ENCODE measurements at places on chromosomes 7 and 10.

GRCh38 chr7:123824754-123825067 lies 20.3 kb upstream of the HYAL4 start:
- DNase-seq, result no peak

DNA sequence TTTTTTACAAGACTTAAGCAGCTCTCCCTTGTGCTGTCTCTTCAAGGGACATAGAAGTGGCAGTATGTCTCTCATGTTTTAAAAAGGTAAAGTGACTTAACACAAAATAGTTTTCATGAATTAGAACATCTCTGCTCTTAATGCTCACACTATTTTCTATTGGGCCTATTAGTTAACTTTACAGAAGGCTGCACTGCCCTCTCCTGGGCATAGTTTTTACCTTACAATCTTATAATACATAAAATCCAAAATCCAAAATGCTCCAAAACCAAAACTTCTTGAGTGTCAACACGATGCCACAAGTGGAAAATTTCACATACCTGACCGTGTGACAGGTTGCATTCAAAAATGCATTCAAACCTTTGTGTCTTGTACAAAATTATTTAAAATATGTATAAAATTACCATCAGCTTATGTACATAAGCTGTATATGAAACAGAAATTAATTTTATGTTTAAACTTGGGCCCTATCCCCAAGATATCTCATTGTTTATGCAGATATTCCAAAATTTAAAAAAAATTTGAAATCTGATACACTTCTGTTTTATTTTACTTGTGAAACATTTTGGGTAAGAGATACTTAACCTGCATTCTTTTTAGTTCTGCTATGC lies 25.8 kb downstream of the TES start:
- DNase-seq, result no peak

- no peak for DNase-seq
Measured at GRCh38 chr10:33731322-33731721, 396.9 kb upstream of the NRP1 start.

DNA sequence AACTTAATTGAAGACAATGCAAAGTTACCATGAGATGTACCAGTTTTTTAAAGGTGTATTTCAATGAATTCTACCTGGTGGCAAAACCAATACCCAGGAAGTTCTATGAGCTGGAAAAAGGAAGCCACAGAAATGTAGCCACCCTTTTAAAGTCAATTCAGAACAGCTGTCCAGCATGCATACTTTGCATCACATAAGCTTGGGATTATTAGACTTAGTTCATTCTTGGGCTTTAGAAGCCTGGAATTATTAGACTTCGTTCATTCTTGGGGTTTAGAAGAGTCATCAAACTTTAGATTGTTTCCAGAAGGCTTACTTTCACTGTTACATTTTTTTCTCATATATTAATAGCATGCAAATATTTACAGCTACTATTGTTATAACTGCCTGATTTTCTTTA lies 20.9 kb downstream of the SLC25A13 start:
- no peak for DNase-seq

GRCh38 chr7:128005117-128005516 lies 26.1 kb downstream of the LRRC4 start:
- DNase-seq, result no peak

DNA sequence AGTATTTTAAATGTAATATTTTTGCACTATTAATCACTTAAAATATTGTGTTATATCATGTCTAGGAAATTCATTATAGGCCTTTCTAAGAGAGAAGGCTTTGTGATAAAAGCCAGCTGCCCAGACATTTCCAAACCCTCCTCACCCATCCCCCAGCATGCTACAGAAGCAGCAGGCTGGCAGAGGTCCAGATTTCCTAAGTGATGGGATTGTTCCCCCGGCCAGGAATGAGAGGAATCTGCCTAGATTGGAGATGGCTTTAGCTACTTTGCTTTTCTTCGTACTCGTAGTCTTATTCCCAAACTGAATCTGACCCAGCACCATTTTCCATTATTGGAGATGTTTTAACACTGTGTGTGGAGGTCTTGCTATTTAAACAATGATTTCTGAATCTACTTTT lies 29.4 kb downstream of the CDK14 start:
- DNase-seq, result no peak

DNA sequence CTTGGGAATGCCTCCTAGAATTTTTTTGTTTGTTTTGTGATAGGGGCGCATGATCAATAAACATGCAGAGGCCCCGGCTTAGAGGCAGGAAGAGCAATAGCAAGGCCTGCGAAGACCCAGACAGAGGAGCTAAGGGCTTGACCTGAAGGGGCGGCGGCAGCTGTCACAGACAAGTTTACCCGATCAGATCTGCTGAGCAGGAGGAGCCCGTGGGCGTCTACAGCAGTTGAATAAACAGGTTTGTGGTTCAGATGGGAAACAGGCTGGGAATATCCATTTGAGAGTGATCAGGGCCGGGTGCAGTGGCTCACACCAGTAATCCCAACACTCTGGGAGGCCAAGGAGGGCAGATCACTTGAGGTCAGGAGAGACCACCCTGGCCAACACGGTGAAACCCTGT lies 126.0 kb upstream of the CALN1 start:
- no peak for DNase-seq

- DNase-seq, result no peak
Measured at GRCh38 chr7:7990441-7990761, 21.8 kb downstream of the GLCCI1 start.

DNA sequence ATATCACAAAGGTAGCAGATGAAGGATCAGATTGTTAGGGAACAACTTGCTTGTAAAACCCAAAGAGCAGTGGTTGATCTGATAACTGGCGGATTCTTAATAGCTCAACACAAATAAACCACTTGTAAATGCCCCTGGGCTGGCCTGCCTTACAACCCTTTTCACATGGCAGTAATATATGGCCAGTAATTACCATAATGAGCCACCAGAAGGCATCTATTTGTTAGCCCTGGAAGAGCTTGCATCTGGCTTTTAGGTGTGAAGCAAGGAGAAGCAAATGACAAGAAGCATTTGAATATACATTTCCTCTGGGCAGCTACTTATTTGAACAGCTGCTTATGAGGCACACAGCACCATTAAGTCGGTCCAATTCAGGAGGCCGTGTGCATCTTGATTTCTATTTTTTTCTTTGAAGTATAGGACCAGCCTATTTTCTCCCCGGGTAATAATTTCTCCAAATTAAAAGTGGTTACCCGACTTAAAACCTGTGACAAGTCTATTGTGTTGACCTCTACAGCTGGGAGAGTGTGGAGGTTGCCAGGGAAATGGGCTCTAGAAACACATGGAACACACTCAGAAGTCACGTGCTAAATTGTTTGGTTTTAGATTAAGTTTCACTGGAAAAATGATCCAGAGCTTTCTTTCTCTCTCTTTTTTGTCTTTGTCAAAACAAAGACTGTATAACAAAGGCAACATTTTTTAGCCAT lies 113.4 kb downstream of the SEM1 start:
- DNase-seq, result no peak

- no peak for DNase-seq
Measured at GRCh38 chr10:67539312-67539711, 156.7 kb downstream of the CTNNA3 start.

GRCh38 chr10:74928742-74929191 lies 102.4 kb downstream of the KAT6B start:
- no peak for DNase-seq
